ENCODE measurements at places on chromosomes 2 and 18.

DNA sequence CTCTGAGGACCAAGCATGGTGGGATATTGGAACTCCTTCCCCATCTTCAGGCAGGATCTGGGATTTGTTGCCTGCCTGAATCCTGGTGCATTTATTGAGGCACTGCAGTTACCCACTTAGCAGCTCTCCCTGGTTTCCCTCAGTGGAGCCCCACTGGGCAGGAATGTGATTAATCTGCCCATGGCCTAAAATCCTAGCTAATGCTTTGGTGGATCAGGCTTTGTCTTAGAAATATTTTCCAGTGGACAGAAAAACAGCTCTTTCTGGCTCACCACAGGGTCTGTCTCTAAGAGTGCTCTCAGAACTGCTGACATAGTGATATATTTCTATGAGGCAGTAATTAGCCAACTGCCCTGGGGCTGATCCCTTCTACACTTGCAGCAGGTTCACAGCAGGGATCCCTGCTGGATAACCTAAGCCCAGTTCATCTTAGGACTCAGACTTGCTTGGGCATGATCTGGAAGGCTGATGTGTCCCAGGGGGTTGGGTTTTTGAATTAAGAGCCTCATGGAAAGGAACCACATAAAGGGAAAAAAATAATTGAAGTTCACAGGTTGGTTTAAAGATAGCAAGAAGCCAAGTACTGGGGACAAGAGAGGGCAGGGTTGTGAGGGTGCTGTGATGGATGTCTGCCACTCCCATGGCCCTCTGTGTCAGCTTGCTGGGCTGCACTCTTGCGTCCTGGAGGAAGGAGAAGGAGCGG, 44.3 kb upstream of the ZDBF2 start:
- no peak for DNase-seq

GRCh38 chr18:58886864-58887612, 22.4 kb downstream of the ZNF532 start:
- DNase-seq = no peak

- no peak for DNase-seq
These were observed at the start of gene GALNT13 for GRCh38 chr2:153871231-153872221. GALNT13 (plus strand) TSS chr2:153871922.

GRCh38 chr2:120461546-120462537, 115.9 kb downstream of the INHBB start:
- no peak for DNase-seq

GRCh38 chr2:46812361-46813019, 103.1 kb downstream of the MCFD2 start:
- no peak for DNase-seq

Measured in hematopoietic multipotent progenitor cell treated with erythropoietin and hydrocortisone succinate and interleukin-3 and kit ligand, for 15 days (in vitro differentiated cells).